Prostate gland (tissue), 2 donors: ENCODE measurements at places on chromosomes 12 and 14. TPM values are rescaled to one million over a fixed set of nuclear protein-coding genes. Genes with fewer than 3 reads are reported as not detected.

DNA sequence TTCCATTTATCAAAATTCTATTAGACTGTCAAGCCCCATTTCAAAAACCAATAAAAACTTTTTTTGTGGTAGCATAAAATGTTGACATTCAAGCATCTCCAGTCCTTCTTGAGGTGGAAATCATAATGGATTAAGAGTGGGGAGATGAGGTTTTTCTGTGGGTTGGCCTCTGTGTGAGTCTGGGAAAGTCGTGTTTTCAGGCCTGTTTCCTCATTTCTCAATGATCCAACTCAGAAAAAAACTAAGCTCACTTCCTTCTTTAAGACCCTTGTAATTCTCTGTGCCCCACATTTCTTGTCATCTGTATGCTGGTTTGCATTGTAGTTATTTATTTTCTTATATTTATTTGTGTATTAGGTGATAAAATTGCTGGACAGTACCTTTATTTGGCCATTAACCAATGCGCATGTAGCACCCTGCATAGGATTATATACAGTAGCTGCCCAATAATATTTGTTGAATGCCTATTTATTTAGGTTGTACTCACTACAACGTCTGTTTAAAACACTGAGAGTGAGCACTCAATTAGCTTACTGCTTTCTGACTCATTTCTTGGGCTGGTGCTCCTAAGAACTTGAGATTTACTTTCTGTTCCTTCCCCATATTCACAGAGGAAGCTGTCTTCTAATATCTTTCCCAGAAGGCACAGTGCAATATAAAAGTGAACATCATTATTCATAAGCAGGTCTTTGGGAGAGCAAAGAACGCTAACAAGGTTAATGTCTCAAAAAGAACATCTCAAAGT, 121.9 kb downstream of the DNAI7 start:
- no peaks in the 10 kb centered on the region for H3K27me3 ChIP-seq
- H3K27ac ChIP-seq = no peak overlapping the region
- DNase-seq = no peak

GRCh38 chr14:83172363-83172762, 1638.7 kb upstream of the SEL1L start:
- H3K36me3 ChIP-seq = no peaks in the 10 kb centered on the region
- no peak overlapping the region for H3K27ac ChIP-seq
- H3K27me3 ChIP-seq = no peaks in the 10 kb centered on the region
- no peaks in the 10 kb centered on the region for H3K4me1 ChIP-seq
- no peak overlapping the region for H3K4me3 ChIP-seq

Gene SLC6A13
- not detected for total RNA-seq

Gene ACOT4
- total RNA-seq = 1.9 TPM

DNA sequence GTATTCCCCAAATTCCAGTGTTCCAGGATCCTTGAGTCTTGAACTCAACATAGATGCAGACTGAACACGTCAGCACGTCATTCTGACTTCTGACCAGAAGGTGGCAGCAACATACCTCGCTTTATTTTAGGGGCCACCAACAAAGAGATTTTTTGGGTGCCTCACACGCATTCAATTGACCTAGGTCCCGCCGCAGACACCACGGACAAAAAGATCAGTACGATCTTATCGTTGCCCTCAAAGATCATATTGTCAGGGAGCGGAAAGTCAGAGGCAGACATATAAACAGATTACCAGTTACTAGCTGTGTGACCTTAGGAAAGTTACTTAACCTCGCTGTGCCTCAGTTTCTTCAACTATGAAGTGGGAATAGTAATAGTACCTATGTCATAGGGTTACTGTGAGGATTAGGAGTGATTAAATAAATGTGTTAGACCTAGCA, 6.5 kb upstream of the PRPH start:
- H3K36me3 ChIP-seq = no peaks in the 10 kb centered on the region
- H3K27me3 ChIP-seq = no peaks in the 10 kb centered on the region
- no peaks in the 10 kb centered on the region for H3K4me1 ChIP-seq
- no peak overlapping the region for H3K4me3 ChIP-seq
- peak; percentile 34 for DNase-seq

Gene LRRC23
- total RNA-seq = 25.3 TPM

Gene PTCSC3
- not detected for total RNA-seq

- no peaks in the 10 kb centered on the region for H3K27me3 ChIP-seq
- H3K36me3 ChIP-seq = no peaks in the 10 kb centered on the region
Observed at GRCh38 chr14:68753690-68754089, 39.2 kb downstream of the ZFP36L1 start.

- peaks cover 6% of the 10 kb centered on the region for H3K4me1 ChIP-seq
- H3K4me3 ChIP-seq = peak overlapping the region; percentile 97
- no peaks in the 10 kb centered on the region for H3K36me3 ChIP-seq
- DNase-seq = peak; percentile 44
Observed at GRCh38 chr14:68979722-68980451, 785 bp upstream of the ACTN1 start.

DNA sequence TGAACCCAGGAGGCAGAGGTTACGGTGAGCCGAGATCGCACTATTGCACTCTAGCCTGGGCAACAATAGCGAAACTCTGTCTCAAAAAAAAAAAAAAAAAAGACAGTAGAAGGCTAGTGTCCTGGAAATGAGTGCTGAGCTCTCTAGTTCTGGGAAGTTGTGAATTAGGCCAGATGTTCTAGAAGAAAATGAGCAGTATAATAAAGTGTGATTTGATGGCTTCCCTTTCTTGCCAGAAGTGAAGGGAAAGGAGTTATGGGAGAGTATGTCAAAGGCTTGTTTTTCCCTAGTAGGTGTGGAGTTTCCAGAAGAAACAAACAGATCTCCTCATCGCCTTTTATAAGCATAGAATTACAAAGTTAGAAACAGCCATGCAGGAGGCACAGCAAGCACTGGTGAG, 20.5 kb downstream of the RNF212B start:
- no peaks in the 10 kb centered on the region for H3K36me3 ChIP-seq
- peak overlapping the region; percentile 3 for H3K27ac ChIP-seq
- no peak for DNase-seq
- no peak overlapping the region for H3K4me3 ChIP-seq
